ENCODE measurements at places on chromosomes 2 and 18. TPM values are rescaled to one million over a fixed set of nuclear protein-coding genes. Genes with fewer than 3 reads are reported as not detected.

- no peak overlapping the region for H3K4me3 ChIP-seq
- no peaks in the 10 kb centered on the region for H3K36me3 ChIP-seq
- H3K27ac ChIP-seq: no peak overlapping the region
Observed at GRCh38 chr2:23594460-23594825, 209.5 kb downstream of the KLHL29 start.

GRCh38 chr2:146312899-146313298, 1531.9 kb upstream of the ACVR2A start:
- no peaks in the 10 kb centered on the region for H3K4me1 ChIP-seq
- H3K4me3 ChIP-seq: no peak overlapping the region
- H3K36me3 ChIP-seq: no peaks in the 10 kb centered on the region
- H3K27ac ChIP-seq: no peak overlapping the region
- H3K27me3 ChIP-seq: no peaks in the 10 kb centered on the region

DNA sequence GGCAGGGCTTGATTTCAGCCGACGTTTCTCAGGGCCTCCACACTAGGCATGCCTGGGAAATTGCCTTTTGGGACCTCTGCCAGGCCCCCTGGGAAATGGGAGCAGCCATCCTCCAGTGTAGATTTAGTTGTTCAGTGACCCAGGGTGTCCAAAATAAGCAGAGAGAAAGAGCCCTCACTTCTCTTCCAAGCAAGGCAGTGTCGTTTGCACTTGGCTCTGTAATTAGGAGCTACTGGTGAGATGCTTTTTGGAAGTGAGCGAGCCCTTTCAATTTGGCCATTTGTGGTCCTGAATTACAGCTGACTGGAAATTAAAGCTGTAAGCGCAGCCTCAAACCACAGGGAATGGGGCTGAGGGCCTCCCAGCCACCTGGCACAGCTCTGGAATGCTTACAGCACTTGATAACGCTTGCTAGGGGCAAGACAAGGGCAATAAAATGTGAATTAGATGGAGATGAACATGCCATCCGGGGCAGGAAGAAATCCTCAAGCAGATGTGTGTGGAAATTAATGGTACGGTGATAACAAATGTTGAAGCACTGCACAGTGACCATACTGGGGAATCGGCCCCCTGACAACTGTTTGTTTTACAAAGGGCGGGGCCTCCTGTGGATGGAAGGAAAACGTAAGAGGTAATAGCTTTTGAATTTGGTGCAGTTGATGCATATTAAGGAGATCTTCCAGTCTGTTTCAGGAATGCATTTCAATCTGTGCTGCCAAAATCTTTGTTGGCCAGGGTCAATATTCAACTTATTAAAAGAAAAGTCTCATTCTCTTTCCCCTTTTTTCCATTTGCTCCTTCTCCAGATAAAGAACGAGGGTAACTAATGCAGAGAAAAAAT, 173.1 kb downstream of the UXS1 start:
- H3K27me3 ChIP-seq: no peaks in the 10 kb centered on the region
- no peak for DNase-seq
- no peaks in the 10 kb centered on the region for H3K4me1 ChIP-seq
- H3K27ac ChIP-seq: no peak overlapping the region

GRCh38 chr2:176814740-176815367, 397.7 kb upstream of the HNRNPA3 start:
- no peak for DNase-seq
- H3K27me3 ChIP-seq: no peaks in the 10 kb centered on the region
- no peaks in the 10 kb centered on the region for H3K4me1 ChIP-seq
- no peaks in the 10 kb centered on the region for H3K36me3 ChIP-seq
- H3K27ac ChIP-seq: no peak overlapping the region
- H3K4me3 ChIP-seq: no peak overlapping the region

The CD8A gene
- polyA plus RNA-seq: 0.57 TPM

The CXCR1 gene
- polyA plus RNA-seq: 0.10 TPM

The SLC40A1 gene
- 209 TPM for polyA plus RNA-seq
